AML-193 (cell line): ENCODE measurements at places on chromosomes 16 and 17.

- DNase-seq = no peak
These were observed at the start of gene LASP1NB for GRCh38 chr17:38925263-38925995. Gene LASP1NB, plus strand, starts transcription at chr17:38925614.

DNA sequence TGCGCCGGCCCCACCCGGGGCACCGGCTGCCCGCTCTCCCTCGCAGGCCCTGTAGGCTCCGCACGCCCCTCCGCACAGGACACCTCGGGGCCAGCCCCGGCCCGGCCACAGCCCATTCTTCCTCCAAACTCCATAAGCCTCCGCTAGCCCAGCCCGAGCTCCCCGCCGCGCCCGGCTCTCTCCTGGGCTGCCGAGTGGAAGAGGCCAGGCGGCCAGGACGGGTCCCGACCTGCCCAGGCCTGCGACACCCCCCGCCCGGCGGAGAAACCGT is 397 bp downstream of the NCOR1 start:
- DNase-seq = no peak

DNA sequence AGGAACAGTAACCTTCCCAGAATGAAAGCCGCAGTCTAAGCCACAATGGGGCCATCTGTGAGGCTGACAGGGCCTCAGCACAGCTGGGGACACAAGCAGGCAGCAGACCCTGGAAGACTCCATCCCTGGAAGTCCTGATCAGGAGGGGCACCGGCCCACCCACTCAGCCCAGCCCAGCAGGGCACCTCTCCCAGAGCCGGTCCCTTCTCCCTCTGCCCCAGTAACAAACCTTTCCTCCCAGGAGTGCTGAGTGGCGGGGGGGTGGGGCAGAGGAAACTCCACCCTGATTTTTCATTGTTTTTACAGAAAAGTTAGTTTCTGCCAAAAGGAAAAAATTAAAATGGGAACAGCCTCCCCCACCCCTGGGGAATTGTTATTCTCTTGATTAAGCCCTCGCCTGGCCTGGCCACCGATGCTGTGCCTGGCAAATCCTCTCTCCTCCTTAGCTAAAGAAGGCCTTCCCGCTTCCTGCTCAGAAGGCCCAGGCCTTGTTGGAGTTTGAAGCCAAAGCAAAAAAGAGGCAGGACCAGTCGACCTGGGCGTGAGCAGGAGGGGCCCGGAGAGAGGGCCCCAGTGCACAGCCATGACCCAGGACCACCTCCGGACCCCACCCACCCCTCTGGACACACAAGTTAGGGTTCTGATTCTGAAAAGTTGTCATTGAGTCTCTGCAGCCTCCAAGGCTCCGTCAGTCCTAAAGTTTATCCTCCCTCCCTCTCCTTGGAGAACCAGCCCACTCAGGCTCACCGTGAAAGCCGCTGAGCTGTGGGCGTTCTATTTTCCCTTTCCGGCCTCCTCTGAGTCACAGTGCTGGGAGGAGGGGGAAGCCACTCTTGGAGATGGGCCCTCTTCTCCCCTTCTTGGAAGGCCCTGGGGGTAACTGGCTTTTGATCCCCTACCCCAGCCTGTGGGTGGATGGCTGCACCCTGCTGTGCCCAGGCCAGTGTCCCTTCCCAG is 128.4 kb upstream of the TNRC6C start:
- DNase-seq = no peak

DNA sequence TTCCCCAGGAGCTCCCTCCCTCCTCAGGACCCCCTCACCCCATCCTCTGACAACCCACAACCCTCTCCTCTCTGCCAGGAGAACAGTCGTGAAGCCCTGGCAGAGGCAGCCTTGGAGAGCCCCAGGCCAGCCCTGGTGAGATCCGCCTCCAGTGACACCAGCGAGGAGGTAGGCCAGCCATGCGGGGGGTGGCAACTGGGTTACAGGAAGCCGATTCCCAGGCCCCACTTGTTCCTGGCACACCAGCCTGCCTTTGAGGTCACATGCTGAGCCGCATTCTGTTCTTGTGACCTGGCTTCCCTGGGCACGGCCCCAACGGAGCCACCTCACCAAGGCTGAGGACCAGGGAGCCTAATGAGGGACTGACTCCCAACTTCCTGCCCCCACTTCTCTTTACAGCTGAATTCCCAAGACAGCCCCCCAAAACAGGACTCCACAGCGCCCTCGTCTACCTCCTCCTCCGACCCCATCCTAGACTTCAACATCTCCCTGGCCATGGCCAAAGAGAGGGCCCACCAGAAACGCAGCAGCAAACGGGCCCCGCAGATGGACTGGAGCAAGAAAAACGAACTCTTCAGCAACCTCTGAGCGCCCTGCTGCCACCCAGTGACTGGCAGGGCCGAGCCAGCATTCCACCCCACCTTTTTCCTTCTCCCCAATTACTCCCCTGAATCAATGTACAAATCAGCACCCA is 7.9 kb downstream of the NAT9 start:
- no peak for DNase-seq

DNA sequence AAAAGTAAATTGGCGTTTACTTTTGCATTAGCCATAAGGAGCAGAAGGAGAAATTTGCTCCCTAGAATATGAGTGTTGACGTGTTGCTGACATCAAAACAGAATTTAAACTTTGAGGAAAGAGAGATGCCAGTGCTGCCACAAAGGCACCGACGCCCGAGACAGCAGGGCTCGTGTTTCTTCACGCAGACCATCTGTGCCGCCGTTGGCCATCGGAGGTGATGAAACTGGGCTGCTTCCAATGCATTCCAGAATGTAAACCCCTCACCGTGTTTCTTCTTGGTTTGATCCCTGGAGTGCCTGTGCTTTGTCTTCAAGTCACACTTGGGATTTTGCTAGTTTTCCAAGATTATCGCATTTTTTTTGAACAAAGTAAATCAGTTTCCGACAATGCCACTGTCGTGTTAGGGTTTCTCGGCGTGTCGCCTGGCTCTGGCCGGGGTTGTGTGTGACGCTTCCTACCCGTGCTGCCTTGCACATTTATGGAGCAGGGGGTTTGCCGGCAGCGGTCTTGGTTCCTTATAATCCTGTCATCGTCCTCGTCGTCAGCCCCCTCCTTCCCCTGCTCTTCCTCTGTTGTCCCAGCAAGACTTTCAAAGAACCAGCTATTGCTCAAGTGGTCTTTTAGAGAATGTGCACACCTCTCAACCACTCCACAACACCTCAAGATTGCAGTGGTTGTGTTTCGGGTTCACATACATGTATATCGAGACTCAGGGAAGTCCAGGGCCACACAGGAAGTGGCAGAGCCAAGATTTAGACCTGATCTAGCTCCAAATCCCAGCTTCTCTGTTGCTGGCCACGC is 103.9 kb downstream of the METRNL start:
- DNase-seq = no peak

GRCh38 chr17:5837055-5837491 is 233.1 kb upstream of the WSCD1 start:
- DNase-seq = no peak
